ENCODE measurements at places on chromosomes 1 and 21. TPM values are rescaled to one million over a fixed set of nuclear protein-coding genes. Genes with fewer than 3 reads are reported as not detected.

DNA sequence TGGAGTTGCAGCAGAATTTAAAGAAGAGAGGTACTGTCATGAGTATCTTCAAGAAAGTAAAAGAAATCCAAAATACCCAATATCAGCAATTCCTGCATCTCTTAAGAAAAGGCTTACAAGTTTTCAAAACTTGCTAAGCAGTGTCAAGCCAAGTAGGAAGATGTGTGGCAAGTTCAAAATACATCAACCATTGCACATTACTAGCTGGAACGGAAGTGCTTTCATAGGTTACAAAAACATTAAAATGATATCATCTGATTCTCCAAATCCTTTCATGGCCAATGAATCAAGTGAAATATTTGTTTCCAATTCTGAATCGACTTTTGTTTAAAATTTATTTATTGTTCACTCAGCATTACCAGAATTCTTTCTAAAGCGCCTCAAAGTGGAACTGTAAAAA lies 5.7 kb upstream of the ABCA4 start:
- DNase-seq = no peak

DNA sequence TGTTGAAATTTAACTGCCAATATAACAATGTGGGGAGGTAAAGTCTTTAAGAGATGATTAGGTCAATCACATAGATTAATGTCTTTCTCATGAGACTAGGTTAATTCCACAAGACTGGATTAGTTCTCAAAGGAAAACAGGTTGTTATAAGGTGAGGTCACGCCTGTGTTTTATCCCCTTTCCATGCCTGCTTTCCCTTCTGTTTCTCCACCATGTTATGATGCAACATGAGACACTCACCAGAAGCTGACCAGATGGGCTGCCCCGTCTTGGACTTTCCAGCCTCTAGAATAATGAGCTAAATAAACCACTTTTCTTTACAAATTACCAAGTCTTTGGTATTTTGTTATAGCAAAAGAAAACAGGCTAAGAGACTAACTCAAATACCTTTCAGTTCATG lies 70.8 kb downstream of the DDAH1 start:
- no peak for DNase-seq

DNA sequence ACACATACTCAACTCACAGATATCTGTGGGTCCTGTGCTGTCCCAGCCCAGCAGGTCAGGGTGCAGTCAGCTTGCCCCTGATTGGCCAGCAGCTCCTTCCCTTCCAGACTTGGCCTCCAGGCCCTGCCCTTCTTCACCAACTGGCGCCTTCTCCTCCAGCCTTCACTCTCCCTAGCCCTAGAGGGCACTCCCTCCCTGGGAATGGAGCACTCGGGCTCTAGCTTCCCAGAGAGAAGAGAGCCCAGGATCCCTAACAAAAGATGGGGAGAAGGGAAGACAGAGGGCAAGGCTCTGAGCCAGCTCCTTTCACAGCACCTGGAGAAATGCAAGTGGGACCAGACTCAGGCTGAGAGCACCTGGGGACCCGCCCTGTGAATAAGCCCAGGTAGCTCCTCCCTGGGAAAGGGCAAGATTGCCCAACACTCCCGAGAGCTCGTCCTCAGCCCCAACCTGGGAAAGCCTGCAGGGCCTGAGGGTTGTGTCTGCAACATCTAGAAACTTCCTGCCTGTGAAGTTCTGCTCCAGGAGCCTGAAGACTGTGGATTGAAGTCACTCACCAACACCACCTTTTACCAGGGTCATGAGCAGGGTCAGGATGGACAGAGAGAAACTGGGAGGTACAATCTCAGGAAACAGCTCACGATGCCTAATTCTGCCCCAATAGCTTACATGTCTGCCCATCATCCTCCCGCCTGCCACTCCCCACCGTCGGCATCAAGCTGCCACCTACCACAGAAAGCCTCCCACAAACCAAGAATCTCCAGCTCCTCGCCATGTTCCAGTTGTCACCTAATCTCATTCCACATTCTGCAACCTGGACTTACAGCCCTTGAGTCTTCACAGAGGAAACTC lies at the start of gene PGLYRP4:
PGLYRP4 (minus strand) TSS at position 331 of the 852 bp plus-strand sequence. CDS start 909 bp downstream, outside the sequence.
- no peak for DNase-seq

GRCh38 chr1:54301497-54301896 lies 101.5 kb downstream of the MRPL37 start:
- DNase-seq = no peak

DNA sequence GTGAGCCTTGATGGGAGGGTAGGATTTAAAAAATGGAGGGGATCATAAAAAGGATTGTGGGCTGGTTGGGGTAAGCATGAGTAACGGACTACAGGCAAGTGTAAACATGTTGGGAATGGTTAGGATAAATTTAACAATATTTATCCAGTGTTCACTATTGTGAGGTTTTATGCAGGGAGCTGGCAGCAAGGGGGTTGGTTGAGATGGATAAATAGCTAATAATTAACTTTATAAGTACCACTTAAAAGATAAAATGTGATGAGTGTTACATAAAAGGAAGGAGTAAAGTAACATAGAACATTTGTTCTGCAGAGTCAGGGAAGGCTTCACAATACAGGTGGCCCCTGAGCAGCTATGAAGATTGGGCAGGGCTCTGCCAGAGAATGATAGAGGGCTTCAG lies 109.0 kb downstream of the NGF start:
- DNase-seq = no peak

DNA sequence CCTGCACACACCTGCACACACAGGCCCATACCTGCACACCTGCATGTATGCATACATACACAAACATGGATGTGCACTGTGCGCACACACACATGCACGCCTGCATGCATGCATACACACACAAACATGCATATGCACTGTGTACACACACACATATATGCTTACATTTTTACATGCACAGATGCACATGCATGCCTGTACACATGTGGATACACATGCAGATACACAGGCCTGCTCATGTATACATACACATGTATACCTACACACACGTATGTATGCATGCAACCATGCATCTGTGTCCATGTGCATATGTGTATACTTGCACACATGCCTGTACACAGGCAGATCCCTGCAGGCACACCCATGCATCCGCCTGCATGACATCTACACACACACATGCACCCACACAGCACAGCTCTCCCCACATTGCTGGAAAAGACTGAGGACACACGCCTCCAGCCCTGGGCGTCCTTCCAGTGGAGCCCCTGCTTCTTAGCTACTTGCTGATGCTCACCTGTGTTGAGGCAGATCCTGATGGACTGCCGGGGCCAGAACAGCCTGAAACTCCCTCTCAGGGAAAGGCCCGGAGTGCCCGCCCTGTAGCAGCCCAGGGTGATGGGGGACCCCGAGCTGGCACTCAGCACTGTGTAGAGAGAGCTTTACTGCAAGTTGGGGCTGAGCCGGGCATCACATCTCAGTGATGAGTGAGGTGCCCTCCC lies 28.6 kb downstream of the KRTAP10-1 start:
- DNase-seq = peak; percentile 26

DNA sequence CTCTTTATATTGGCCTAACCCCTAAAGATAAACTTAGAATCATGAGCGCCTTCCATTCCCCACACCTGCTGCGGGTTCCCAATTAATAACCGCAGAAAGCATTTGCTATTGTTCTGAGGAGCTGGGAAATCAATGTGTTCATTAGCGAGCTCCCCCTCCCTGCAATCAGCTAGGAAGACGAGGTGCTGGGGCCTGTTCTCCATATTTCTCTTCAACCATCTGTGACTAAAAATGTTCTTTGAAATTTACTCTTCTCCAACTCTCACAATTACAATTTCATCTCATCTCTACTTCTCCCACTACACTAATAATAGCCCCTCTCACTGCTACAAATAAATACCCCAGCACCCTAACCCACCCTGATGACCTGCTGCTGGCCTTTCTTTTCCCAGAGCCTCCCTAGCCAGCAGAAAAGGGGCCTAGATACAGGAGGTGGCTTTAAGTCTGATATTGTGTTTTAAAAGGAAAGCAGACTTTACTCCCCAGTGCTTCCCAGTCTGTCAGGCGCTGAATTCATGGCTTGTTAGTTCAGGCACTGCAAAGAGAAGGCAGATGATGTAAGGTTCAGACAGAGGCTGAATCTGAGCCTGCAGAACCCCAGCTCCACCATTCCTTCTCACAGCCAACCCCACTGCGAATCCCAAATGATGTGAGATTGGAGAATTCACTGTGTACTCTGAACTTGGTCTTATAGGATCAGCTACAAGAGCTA lies 477.5 kb upstream of the DAB1 start:
- DNase-seq = no peak

GRCh38 chr1:14352897-14353296 lies 245.6 kb upstream of the KAZN start:
- DNase-seq = no peak

- DNase-seq = no peak
These were observed 35.0 kb downstream of the CA6 start for GRCh38 chr1:8980656-8981055.

DNA sequence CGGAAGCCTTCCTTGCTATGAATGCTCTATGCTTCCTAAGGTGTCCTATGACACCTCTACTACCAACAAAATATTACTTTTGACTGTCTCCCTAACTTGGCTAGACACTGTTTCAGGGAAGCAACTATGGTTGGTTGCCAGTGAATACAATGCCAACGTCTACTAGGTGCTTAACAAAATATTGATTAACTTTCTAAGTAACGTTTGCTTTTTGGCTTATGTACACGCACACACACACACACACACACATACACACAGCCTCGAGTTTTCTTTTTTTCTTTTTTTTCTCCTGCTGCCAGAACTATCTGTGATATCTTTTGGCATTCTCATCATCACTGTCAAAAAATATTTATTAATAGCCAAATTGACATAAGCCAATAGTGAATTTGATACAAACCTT lies 864.0 kb downstream of the PLA2G4A start:
- no peak for DNase-seq

DNA sequence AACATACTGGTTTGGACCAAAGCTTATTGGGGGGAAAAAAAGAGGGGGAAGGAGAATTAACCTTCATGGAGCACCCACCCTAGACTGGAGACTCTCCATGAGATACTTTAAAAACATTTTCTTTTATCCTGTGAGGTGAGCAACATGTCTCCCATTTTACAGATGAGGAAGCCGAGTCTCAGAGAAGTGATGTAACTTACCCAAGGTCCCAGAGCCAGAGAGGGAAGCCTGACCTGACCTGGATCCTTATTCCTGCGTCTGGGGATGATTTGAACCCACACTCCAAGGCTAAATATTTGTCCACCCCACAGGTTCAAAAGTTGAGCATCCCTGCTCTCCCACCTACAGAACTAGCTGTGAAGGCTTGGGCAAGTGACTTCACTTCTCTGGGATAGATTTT lies 137.9 kb upstream of the JUN start:
- DNase-seq = no peak

DNA sequence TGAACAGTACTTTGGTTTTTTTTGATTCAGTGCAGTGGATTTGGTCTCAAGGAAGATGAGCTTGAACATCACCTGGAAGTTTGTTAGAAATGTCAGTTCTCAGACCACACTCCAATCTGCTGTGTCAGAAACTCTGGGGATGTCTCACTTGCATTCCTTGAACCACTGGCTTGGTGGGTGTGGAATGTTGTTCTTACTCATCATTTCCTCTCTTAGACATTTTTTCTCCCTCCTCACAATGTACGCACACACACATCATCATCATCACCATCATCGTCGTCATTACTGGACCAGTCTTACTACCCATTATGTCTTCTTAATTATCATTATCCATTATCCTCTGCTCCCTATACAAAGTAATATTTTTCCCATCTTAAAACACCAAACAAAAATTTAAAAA lies 91.9 kb upstream of the KCNK2 start:
- no peak for DNase-seq

LEPR gene
- total RNA-seq = 4.3 TPM

BNIPL gene
- total RNA-seq = 0.43 TPM

CLDN17 gene
- total RNA-seq = not detected

TTC34 gene
- total RNA-seq = 0.56 TPM

CFHR4 gene
- total RNA-seq = not detected

AXDND1 gene
- total RNA-seq = not detected

Data from Right ventricle myocardium superior (tissue), 1 donor.